Femur (tissue), 1 donor: ENCODE measurements at places on chromosomes 3 and 15.

DNA sequence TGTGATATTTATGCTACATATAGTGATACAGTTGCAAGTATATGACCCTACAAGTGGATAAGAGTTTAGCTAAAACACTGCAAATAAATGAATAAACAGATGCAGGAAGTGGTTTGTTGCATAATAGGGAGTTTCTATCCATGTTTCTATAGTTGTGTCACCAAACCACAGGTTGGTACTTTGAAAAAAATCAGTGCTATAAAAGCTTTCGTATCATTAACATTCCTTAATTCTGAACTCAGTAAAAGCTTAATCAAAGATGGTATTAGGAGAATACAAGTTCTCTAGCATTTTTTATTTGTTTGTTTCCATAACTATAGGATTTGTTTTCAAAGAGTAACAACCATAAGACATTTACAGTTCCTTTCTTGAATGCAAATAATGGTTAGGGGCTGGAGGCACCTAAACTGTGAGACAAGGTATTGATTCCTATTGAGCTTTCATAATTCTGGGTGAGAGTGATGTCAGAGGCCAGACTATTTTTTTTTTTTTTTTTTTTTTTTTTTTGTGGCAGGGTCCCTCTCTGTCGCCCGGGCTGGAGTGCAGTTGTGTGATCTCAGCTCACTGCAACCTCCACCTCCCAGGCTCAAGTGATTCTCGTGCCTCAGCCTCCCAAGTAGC is 29.6 kb downstream of the CPOX start:
- no peak for DNase-seq

DNA sequence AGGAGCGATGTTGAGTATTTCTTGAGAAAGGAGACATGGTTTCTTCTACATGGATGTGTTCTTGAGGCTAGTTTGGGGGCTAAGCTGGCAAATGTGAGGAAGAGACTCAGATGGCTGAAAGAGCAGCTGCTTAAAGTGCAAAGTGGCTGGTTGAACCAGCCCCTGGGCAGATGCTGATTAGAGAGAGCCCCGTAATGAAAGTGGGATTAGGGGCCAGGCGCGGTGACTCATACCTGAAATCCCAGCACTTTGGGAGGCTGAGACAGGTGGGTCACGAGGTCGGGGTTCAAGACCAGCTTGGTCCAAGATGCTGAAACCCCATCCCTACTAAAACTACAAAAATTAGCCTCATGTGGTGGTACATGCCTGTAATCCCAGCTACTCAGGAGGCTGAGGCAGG is 75.0 kb upstream of the GCNT3 start:
- no peak for DNase-seq

DNA sequence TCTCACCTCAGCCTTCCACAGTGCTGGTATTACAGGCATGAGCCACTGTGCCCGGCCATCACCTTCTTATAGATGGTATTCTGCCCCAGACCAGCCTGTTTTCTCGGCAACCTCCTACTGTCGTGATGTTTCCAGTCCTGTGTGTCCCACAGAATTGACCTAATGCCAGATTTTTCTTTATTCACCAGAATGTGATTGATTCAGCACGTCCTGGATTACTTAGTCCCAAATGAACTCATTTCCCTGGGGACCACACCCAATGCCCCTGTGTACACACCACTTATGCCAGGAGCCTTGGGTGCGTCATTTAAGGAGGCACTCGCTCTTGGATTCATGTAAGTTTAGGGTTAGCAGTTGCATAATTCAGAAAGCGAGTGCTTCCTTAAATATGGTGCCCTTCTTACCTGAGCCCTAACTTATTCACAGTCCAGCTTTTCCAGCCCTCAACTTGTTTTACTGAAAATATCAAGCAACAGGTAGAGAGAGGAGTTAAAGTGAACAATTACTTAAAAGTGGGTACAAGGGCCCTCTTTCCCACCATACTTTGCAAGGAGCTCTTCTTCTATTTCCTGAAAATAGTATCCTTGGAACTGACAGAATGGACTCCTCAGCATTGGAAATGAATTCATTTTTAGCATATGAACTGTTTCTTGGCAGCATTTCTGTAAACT is 64.6 kb upstream of the UBE2E1 start:
- no peak for DNase-seq

DNA sequence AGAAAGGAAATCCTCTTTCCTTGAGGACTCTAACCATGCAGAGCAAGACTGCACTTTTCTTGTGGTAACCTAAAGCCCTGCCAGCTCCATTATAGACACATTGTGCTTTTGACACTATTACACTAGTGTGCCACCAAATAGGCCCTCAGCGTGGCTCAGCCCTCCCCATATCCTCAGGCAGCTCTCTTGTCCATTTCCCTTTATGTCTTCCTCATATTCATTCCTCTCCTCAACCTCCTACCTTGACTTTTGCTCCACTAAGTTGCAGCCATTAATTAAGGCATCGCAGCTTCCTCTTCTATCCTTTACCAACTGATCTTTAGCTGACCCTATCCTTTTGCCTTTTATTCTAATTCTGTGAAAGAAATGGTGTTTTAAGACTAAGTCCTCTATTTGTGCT is 3.7 kb downstream of the ATG7 start:
- no peak for DNase-seq

DNA sequence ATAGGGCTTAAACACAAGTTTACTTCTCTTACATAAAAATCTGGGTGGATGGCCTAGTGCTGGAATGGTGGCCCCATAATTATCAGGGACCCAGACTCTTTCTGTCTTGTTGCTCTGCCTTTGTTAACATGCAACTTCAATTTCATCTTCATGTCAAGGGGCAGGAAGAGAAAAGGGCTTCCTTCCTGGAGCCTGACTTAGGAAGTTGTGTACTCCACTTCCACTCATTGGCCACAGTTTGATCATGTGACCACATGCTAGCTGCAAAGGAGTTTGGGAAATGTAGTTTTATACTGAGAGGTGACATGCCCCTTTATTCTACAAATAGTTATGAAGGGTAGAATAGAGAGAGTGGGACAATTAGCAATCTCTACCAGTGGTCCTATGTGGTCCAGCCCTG is 39.3 kb downstream of the RHCG start:
- DNase-seq = no peak

DNA sequence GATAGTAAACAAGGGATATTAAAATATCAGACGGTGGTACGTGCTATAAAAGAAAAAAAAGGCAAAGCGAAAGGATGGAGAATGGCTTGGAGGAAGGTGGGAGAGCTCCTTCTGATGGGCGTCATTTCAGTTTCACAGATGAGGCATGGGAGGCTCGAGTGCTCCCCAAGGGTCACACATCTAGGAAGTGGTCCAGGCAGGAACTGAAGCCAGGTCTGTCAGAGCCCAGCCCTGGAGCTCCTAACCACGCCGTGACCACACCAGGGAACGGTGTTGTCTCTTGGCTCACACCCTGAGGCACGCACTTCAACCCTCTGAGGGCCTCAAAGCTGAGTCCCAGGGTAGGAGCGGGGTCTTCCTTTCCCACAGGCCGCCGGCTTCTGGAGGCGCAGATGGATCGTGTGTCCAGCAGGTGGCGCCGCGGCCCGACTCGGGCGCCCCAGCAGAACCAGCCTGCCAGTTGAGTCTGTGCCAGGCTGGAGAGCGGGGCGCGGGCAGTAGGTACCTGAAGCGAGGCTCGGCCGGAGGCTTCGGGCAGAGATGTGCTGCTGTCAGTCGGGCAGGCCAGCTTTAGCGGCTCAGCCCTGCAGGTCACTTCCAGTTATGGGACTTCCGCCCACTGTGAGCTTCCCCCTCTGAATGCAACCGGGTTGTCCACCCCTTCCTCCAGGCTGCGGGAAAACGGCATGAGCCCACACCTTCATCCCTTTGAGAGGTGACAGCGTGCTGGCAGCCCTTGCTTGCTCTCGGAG is 68.1 kb downstream of the SLC6A1 start:
- peak; percentile 62 for DNase-seq

GRCh38 chr3:114758831-114759699 is 388.0 kb downstream of the ZBTB20 start:
- DNase-seq = no peak

- no peak for DNase-seq
These were observed 15.8 kb downstream of the TCF12 start for GRCh38 chr15:56934269-56934668.

DNA sequence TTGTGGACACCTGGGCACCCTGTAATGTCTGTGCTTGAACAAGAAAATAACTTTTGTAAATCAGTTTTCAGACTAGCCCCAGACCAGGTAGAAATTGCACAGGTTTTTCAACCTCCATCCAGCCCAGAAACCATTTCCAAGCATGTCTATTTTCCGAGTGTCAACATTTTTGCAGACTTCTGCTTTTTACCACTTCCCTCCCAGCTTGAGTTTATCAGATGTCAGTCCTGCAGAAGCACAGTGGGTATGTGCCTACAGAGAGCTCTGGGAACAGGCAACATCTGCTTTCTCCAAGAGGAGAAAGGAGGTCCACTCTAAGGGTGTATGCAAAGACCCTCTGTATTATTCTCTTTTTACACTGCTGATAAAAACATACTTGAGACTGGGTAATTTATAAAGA is 83.9 kb downstream of the LRRK1 start:
- peak; percentile 6 for DNase-seq

DNA sequence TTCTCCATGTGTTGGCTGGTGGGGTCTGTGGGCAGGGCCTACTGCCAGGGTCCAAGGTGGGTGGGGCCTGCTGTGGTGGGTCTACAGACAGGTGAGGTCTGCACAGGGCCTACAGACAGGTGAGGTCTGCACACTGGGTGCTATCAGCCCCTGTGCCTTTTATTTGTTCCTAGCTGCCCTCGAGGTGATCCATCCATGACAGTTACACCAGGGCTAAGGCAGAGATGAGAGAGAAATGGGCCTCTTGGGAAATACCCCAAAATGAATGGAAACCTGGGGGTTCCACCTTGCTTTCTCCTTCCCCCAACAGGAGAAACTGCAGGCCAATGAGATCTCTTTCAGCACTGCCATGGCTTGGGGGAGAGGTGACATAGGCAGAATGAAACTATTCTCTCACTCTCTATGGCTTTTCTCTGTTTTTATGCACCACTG is 36.4 kb downstream of the CFAP100 start:
- no peak for DNase-seq

- no peak for DNase-seq
These were observed 205.0 kb downstream of the LPP start for GRCh38 chr3:188358787-188359493.

GRCh38 chr3:146817704-146818103 is 212.6 kb upstream of the PLSCR5 start:
- DNase-seq = no peak

- no peak for DNase-seq
These were observed 30.0 kb upstream of the CACNA1D start for GRCh38 chr3:53464424-53464823.

DNA sequence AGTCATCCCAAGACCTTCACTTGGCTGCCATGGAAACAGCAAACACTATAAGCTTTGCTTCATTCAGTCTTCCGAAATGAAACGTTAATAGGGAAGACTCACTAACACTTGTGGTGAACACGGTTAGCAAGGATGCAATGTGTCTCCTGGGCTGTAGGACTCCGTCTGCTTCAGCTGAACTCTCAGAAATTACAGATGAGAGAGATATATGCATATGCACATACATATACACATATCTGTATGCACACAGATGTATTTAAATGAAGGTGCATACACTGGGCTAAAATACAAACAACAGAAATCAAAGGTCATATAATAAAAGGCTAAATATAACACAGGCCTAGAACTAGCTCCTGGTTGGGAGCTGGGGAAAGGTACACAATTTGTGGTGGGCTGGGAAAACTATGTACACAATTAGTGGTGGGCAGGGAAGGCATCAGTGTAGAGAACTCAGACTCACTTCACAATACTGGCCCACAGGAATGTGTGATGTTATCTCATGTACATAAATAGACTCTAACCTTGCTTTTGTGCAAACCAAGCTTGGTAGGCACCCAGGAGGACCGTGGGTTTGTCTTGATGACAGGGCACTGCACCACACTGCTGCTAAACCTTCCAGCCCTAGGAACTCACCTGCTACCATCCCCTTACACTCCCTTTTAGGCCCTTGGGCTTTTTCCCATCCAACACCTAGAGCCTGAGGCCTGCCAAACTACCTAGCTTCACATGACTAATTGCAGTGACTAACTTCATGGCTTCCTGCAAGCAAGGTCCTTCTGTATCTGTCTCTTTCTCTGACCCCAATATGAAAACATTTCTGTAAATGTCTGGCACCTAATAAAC is 873.1 kb downstream of the NSUN3 start:
- DNase-seq = no peak

DNA sequence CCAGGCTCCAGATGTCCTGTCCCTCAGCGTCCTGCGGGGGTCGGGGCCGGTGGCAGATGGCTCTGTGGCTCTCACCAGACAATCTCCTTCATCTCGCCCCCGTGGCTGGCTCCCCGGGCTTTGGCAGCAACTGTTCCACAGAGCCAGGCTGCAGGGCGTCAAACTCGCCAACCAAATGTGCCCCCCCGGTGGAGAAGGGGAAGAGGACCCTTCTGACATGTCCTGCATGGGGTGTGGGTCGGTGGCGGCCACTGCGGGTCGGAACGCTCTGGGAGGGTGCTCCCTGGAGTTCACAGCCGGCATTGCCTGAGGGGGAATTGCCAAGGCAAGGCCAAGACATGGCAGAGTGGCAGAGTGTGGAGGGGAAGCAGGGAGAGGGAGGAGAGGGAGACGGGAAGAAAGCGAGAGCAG is 36.0 kb downstream of the BDH1 start:
- no peak for DNase-seq

- peak; percentile 73 for DNase-seq
These were observed 49.7 kb upstream of the MYZAP start for GRCh38 chr15:57541805-57542504.

DNA sequence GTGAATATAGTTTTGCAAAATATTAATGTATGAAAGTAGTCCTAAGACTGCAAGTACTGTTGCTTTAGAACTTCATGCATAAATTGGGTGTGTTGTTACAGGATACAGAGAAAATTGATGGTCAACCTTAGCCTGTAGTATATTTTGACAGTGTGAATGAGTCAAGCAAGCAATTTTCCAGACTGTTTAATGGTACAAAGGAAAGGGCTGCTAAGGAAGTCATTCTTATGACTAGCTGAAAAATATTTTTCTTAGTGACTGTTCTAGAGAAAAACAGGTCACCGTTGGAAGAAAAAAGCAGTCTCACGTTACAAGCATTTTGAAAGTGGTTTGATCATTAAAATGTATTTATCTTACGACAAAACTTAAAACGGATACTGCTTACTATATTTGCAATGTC is 49.2 kb downstream of the MBNL1 start:
- DNase-seq = no peak

- DNase-seq = peak; percentile 62
These were observed 9.9 kb downstream of the PDIA5 start for GRCh38 chr3:123076496-123077418.

DNA sequence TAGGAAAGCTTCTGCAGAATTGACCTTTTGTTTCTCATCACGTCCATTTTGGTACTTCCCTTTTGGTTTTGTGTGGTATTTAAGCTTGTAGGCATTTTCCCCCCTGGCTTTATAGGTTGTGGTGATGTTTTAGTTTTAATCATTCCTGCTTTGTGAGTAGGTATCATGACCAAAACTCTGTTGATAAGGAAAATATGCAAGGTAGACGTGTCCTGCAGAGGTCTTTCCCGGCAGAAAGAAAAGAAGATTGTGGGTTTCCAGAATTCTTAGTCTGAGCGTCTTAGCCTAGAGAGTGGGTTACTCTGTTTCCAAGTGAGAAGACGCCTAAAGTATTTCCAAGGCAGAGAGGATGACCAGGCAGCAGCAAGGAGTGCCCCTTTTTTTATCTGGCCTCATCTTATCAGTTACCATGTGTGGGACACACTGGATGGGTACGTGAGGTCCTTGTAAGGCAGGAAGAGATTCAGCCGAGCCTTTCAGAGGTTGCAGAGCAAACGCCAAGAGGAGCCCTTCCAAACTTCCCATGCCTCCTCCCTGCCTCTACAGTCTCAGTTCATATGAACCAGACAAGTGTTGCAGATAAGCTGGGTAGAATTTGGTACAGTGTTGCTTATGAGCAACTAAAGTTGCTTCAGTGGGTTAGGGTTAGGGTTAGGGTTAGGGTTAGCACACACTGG is 58.8 kb downstream of the ARNT2 start:
- no peak for DNase-seq
